ENCODE measurements at places on chromosomes 6 and 20. TPM values are rescaled to one million over a fixed set of nuclear protein-coding genes. Genes with fewer than 3 reads are reported as not detected.

PCSK2 gene
- polyA plus RNA-seq: not detected

CPNE5 gene
- 0.09 TPM for polyA plus RNA-seq

TFAP2D gene
- not detected for polyA plus RNA-seq

HUS1B gene
- 0.12 TPM for polyA plus RNA-seq

OXT gene
- polyA plus RNA-seq: not detected

GRCh38 chr6:68976260-68976659 lies 341.2 kb downstream of the ADGRB3 start:
- no peak overlapping the region for H3K4me3 ChIP-seq
- H3K4me1 ChIP-seq: no peaks in the 10 kb centered on the region
- DNase-seq: no peak
- H3K27me3 ChIP-seq: no peaks in the 10 kb centered on the region

GRCh38 chr6:2133716-2134310 lies 111.6 kb downstream of the GMDS start:
- no peak for DNase-seq
- no peaks in the 10 kb centered on the region for H3K36me3 ChIP-seq
- H3K27me3 ChIP-seq: no peaks in the 10 kb centered on the region
- H3K27ac ChIP-seq: no peak overlapping the region

- H3K27me3 ChIP-seq: peaks cover 78% of the 10 kb centered on the region
- H3K4me1 ChIP-seq: peaks cover 2% of the 10 kb centered on the region
- no peaks in the 10 kb centered on the region for H3K36me3 ChIP-seq
- DNase-seq: no peak
- H3K27ac ChIP-seq: no peak overlapping the region
These were observed 63.9 kb upstream of the SLCO4A1 start for GRCh38 chr20:62578294-62578897.

- H3K4me1 ChIP-seq: no peaks in the 10 kb centered on the region
- no peaks in the 10 kb centered on the region for H3K36me3 ChIP-seq
- DNase-seq: no peak
These were observed 140.1 kb downstream of the NRN1 start for GRCh38 chr6:5866547-5867051.

DNA sequence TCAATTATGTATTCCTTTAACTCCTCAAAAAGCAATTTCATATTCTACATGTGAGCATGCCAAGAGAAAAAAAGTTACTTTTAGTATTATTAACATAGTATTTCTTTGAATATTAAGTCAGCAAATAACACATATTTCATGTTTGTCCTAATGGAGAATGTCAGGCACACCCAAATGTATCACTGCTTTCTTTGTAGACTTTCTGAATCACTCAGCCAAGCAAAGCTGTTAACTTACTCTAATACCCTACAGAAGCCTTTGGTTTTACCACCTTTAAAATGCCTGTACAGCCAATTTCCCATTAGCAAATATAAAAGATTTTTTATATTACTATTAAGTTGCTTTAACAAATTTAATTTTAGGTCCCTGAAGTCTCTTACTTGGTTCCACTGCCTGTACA lies 23.8 kb downstream of the FRK start:
- H3K4me3 ChIP-seq: no peak overlapping the region
- no peak for DNase-seq
- H3K4me1 ChIP-seq: peaks cover 18% of the 10 kb centered on the region
- H3K27me3 ChIP-seq: no peaks in the 10 kb centered on the region

GRCh38 chr6:45514454-45515230 lies 136.9 kb upstream of the SUPT3H start:
- no peak overlapping the region for H3K27ac ChIP-seq
- H3K27me3 ChIP-seq: no peaks in the 10 kb centered on the region
- H3K36me3 ChIP-seq: no peaks in the 10 kb centered on the region
- no peak overlapping the region for H3K4me3 ChIP-seq
- no peak for DNase-seq
